ENCODE measurements at places on chromosomes 1 and 21.

DNA sequence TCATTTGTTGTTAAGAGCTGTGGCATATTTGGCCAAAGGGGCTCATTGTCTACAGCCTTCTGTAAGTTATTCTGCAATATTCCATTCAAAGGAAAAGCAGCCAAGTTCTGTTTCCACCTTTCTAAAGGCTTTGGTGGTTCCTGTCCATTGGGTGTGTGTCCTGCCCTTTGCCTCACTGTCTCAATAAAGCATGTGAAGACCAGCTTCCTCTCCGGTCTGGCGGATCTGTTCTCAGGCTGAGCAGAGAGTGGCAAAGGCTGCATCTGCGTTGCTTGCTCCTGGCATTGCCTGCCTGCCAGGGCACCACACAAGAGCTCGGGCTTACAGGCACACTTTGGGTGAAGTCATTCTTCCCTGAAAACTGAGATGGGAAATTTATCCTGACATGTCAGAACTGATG, 34.9 kb downstream of the ST6GALNAC3 start:
- DNase-seq: no peak

DNA sequence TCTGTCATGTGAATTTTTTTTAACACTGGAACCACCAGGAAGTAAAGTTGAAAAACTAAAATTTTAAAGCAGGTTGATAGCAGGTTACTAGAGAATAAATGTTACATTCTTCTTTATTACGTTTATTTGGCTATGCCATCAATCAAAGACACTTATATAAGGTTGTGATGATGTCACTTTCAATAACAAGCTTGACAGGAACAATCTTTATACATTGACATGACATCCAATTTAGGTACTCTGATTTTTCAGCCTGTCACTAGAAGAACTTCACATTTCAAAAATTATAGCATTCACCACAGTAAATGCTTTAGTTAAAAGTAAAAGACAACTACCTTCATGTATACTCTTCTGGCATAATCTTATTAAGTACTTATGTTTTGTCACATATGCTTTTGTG, 696.8 kb upstream of the NCAM2 start:
- no peak for DNase-seq

DNA sequence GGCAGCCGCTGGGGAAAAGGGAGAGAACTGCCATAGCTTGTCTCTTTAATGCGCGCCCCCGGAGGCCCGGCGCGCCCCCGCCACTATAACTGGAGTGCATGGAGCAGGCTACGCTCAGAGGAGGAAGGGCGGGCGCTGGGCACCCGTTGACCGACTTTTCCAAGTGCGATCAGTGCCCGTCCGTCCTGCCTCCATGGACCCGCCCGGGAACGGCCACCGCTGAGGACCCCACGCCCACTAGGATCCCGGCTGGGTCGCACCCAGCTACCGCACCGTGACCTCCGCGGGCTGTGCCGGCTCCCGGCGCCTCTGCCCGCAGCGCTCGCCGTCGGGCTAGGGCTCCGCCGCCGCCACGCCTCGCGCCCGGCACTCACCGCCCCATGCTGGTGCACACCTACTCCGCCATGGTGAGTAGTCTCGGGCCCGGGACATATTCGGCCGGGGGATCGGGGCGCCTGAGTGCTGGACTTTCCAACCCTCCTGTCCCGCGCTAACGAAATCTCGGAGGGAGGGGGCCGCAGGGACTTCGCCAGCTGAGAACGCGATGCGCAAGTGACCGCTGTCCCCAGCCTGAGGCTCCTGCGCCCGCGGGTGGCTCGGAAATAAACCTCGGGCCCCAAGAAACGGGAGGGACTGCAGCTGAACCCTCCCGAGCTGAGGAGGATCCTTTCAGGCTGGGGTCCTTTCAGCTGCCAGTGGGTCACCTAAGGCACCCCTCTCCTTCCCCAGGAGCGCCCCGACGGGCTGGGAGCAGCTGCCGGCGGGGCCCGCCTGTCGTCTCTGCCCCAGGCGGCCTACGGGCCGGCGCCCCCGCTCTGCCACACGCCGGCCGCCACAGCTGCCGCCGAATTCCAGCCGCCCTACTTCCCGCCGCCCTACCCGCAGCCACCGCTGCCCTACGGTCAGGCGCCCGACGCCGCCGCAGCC, at the start of gene TFAP2E:
Gene TFAP2E, plus strand, starts transcription at position 117 of the 927 bp plus-strand sequence. Its CDS starts 264 bp downstream, at position 381.
- DNase-seq: no peak

DNA sequence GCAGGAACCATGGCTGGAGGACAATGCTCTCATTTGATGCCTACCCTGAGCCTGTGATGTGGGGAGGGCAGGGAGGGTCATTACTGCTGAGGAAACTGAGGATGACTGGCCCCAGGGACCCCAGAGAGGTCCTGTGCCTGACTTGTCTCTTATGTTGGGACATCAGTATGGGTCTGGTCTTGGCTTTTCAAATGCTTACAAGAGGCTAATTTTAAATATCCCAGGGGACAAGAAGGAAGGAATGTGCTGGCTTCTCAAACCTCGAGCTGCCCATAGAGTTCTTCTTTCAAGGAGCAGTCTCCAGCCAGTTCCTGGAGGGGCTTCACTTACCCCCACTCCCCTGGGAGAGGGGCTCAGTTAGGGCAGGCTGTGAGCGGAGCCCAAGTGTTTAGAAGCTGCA, 168.2 kb downstream of the TRABD2B start:
- DNase-seq: no peak

GRCh38 chr1:232239998-232240397, 389.9 kb downstream of the SIPA1L2 start:
- no peak for DNase-seq

DNA sequence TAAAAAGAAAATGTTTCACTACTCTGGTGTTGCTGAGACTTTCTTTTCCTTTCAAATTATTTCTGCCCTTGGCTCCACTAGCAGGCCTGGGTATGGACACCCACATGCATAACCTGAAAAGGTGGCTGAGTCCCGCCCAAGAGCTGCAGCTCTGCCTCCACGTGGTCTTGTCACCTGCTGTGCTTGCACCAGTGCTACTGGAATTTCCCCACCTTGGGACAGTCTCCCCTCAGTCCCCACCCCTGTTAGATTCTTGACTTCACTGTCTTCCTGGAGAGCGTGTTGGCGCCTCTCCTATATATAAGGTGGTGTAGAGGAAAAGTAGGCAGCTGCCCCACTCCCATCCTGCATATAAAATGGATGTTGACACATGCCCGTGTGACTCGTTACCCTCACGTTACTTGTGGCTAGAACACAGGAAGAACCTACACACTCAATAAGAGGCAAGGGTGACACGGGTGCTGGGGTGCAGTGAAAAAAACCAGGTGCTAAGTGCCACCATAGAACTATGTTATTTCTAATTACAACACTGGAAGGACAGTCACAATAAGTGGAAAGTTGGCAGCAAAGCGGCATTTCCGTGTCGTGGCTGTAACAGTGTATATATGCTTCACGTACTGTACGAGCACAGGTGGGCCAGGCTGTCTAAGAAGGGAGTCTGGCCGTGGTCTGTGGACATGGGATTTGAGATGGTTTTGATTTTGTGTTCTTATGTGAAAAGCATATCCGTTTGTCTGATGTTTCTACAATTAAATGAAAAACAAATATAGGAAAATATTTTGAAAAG, 61.0 kb downstream of the POFUT2 start:
- no peak for DNase-seq

GRCh38 chr1:32963746-32964460, 706 bp downstream of the RNF19B start:
- DNase-seq: peak; percentile 66

DNA sequence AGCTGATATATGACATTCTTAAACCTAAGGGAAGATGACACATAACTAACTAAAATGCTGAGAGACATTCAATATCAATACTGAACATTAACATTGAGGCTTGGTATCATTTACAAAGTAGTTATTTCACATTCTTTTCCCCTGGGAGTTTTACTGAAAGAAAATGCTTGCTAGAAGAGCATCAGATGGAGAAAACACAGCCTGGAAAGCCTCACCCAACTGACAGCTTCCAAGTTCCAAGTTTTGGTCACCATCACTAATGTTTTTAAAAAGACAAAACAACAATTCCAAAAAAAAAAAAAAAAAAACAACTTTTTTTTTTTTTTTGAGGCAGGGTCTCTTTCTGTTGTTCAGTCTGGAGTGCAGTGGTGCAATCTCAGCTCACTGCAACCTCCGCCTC, 80.6 kb downstream of the DSCAM start:
- no peak for DNase-seq

GRCh38 chr1:25642574-25643108, 26.1 kb downstream of the MAN1C1 start:
- peak; percentile 82 for DNase-seq

DNA sequence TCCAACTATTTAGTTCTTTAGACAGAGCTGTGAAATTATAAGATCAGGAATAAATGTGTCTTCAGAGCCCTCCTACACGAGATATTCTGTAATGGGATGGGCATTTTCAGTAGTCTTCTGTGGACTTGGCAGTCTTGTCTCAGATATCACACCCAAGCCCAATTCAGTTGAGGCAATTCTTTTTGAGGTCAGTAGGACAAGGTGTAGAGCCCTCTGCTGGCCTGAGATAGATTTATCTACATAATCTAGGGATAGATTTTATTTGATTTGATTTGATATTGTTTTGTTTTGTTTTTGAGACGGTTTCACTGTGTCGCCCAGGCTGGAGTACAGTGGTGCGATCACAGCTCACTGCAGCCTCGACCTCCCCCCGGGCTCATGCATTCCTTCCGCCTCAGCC, 77.5 kb downstream of the FMN2 start:
- no peak for DNase-seq

GRCh38 chr1:26913754-26914619, at the start of gene NR0B2:
Gene NR0B2 (minus strand): TSS chr1:26913975. CDS start chr1:26913940, 35 bp downstream.
- DNase-seq: no peak

DNA sequence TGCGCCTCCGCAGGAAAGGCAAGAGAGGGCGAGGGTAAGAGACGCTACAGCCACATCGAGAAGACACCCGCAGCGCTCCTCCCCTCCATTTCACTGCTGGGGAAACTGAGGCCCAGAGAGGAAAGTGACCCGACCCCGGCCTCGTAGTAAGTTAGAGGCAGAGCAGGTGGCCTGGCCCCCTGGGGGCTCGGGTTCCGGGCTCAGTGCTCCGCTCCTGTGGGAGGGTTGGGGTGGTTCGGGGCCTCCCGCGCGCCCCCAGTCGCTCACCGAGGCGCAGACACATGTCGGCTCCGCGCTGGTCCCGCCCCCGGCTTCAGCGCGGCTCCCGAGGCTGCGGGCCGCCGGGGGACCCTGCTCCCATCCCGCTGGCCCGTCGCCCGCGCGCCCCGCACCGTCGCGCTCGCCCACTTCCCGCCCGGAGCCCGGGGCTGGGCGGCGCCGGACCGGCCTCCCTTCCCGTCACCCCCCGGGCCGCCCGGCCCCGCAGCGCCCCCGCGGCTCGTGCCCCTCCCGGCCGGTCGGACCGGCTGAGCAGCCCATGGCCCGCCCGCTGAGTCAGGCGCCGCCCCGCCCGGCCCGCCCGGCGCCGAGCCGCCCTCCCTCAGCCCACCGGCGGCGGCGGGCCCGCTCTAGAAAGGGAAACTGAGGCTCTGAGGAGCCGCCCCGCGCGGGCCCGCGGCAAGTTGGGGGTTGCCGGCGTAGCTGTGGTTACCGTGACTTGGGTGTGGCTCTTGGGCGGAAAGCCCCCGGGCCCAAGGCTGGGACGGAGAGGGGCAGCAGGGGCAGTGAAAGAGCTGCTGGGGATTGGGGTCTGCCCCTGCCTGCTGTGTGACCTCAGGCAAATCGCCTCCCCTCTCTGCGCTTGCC, at the start of gene TMEM54:
Gene TMEM54, minus strand, starts transcription at position 434 of the 867 bp plus-strand sequence. Its CDS starts 151 bp downstream, at position 283.
- DNase-seq: no peak

DNA sequence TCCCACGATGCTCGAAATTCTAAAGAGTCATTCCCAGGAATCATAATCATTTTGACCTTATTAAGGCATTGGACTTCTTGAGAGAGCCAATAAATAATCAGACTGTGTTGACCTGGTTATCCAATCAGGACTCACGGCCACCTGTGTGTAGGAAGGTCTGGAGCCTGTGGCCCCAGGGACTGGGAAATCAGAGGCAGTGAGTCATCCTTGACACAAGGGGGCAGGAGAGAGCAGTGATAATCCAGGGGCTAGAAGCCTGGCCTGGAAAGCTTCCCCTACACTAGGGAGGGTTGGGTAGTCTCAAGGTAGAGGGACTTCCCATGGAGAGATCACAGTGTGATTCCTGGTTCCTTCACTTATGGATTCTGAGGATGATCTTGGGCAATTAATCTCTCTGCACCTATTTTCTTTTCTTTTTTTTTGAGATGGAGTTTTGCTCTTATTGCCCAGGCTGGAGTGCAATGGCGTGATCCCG, 4.7 kb downstream of the MR1 start:
- DNase-seq: peak; percentile 42

DNA sequence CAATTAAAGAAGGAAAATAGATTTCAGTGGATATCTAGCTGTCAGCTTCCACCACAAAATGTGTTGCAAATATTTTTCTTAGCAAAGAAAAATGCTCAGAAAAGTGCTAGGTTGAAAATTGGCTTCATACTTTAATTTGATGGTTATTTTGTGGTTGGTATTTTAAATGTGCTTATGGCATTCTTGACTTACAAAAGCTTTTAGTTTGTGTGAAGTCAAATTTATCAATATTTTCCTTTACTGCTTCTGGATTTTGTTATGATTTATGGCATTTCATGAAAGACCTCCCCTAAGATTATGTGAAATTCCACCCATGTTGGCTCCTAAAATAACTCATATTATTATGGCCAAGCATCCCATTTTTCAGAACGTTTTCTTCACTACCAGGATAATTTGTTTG, 51.5 kb downstream of the PSMG1 start:
- no peak for DNase-seq

DNA sequence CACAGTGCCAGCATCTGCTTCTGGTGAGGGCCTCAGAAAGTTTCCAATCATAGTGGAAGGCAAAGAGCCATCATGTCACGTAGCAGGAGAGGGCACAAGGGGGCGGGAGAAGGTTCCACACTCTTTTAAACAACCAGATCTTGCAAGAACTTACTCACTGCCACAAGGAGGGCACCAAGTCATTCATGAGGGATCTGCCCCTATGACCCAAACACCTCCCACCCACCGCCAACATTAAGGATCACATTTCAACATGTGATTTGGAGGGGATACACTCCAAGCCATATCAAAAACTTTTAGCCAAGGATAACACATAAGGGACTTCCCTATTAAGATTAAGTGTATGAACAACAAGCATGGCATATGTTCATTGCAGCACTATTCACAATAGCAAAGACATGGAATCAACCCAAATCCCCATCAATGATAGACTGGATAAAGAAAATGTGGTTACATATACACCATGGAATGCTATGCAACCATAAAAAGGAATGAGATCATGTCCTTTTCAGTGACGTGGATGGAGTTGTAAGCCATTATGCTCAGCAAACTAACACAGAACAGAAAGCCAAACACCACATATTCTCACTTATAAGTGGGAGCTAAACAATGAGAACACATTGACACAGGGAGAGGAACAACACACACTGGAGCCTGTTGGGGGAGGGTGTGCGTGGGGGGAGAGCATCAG, 19.9 kb upstream of the SLC35F3 start:
- DNase-seq: no peak

DNA sequence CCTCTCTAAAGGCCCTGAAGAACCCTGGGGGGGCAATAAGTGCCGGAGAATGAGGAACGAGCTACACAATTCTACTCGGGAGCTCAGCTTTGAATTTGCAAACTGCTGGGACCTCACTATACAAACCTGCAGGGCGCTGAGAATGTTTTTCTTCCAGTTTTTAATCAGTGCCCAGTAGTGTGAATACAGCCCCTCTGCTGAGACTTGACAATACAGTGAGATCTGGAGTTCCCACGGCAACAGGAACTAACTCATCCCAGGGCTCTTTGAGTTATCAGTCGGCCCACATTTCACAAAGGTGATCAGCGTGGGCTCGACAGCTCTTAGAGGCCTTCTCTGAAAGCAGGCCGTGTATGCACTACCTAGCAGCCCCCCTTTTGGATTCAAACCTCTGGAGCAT, 41.7 kb downstream of the TMEM53 start:
- DNase-seq: no peak

GRCh38 chr1:188611432-188611831, 1782.7 kb downstream of the PLA2G4A start:
- no peak for DNase-seq

- DNase-seq: no peak
These were observed 126.8 kb upstream of the EDN2 start for GRCh38 chr1:41611068-41611931.
